ENCODE measurements at places on chromosomes 5 and 9. TPM values are rescaled to one million over a fixed set of nuclear protein-coding genes. Genes with fewer than 3 reads are reported as not detected.

MEF2C gene
- 0.05 TPM for total RNA-seq

TAF11L7 gene
- not detected for total RNA-seq

MEGF10 gene
- not detected for total RNA-seq

CDKN2B gene
- not detected for total RNA-seq

SPATA9 gene
- total RNA-seq, result not detected

CLIC3 gene
- 4.5 TPM for total RNA-seq

MOB3B gene
- total RNA-seq, result 8.7 TPM

CCDC180 gene
- total RNA-seq, result 0.75 TPM

RFK gene
- 49.5 TPM for total RNA-seq

IL4 gene
- not detected for total RNA-seq

NTNG2 gene
- total RNA-seq, result 1.6 TPM

KIF20A gene
- total RNA-seq, result 48.2 TPM

PRDM9 gene
- total RNA-seq, result not detected

RAI14 gene
- 91.8 TPM for total RNA-seq

TOMM5 gene
- total RNA-seq, result 357 TPM

PIP5KL1 gene
- 1.4 TPM for total RNA-seq

GHR gene
- not detected for total RNA-seq

LYSMD3 gene
- 8.9 TPM for total RNA-seq

PPIC gene
- total RNA-seq, result 16.4 TPM

PLPPR1 gene
- total RNA-seq, result not detected

TMEM174 gene
- total RNA-seq, result not detected

PDE8B gene
- 1.1 TPM for total RNA-seq

NOTCH1 gene
- 13.4 TPM for total RNA-seq

HSPB3 gene
- 0.10 TPM for total RNA-seq

ECM2 gene
- total RNA-seq, result 0.24 TPM

RANBP6 gene
- 14.6 TPM for total RNA-seq

SPINK4 gene
- not detected for total RNA-seq

SEMA5A gene
- not detected for total RNA-seq

IFNA10 gene
- total RNA-seq, result not detected

F2RL2 gene
- total RNA-seq, result 3.8 TPM

LRRC19 gene
- not detected for total RNA-seq

COX7C gene
- total RNA-seq, result 635 TPM

DEPDC1B gene
- 18.3 TPM for total RNA-seq

FAM78A gene
- 0.32 TPM for total RNA-seq

PCDHGA11 gene
- 0.02 TPM for total RNA-seq

CWC27 gene
- total RNA-seq, result 13.9 TPM

COL5A1 gene
- total RNA-seq, result 65.4 TPM

ARID3C gene
- total RNA-seq, result 0.23 TPM

RIMOC1 gene
- 9.3 TPM for total RNA-seq

KIF4B gene
- total RNA-seq, result 0.05 TPM

LECT2 gene
- total RNA-seq, result not detected

HSPA4 gene
- 171 TPM for total RNA-seq

ARHGEF39 gene
- 19.3 TPM for total RNA-seq

SLC36A3 gene
- not detected for total RNA-seq

PCDHB8 gene
- total RNA-seq, result 0.32 TPM

PRRT1B gene
- 0.70 TPM for total RNA-seq

CER1 gene
- total RNA-seq, result not detected

RLN2 gene
- 0.34 TPM for total RNA-seq
